ENCODE measurements at places on chromosomes 7 and 10. TPM values are rescaled to one million over a fixed set of nuclear protein-coding genes. Genes with fewer than 3 reads are reported as not detected.

DNA sequence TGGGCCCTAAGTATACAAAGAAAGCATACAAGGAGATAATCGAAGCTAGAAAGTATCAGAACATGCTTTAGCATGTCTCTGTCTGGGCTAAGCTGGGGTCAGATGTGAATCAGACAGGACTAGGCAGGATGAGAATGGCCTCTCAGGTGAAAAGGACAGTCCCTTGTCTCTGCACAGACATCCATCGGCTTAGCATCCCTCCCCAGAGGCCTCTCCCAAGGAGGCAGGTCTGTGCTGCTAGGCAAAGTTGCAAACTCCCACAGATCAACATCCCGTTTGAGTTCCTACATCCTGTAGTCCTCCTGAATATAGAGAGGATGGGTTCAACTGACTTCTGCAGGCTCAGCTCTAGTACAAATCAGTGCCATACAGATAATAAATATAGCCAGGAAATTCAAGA lies 24.5 kb downstream of the CHST15 start:
- H3K27me3 ChIP-seq, result no peaks in the 10 kb centered on the region
- DNase-seq, result no peak
- H3K4me1 ChIP-seq, result peaks cover 3% of the 10 kb centered on the region
- H3K36me3 ChIP-seq, result no peaks in the 10 kb centered on the region

DNA sequence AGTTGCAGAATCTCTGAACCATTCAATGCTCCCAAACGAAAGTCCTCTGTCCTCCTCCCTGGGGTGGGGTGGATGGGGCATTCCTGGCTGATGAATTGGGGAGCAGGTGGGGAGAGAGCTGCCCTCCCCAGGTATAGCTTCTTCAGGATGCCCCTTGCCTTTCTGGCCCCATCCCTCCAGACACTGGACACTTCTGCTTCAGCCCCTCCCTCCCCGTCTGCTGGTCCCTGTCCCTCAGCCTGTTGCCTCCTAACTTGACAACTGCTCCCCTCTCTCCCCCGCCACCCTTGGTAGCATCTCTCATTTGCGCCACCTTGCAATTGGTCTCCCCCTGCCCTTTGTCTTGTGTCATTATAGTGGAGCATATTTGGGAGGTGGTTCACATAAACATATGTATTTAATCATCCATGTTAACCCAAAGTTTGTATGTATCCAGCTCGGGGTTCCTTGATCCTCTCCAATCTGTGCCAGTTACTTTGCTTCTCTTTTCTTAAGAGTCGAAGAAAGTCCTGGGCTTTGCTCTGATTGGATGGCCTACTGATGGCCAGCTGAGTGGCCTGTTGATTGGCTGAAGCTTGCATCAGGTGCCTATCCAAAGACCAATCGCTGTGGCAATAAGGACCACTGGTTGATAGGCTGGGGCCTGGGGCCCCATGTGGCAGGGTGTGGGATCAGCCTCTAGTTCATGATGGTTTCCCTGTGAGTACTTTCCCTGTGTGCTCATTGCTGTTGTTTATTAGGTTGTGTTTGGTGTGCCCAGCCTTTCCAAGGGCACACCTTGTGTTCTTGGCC lies 4.0 kb upstream of the GCK start:
- no peak overlapping the region for H3K27ac ChIP-seq
- DNase-seq, result no peak
- no peaks in the 10 kb centered on the region for H3K4me1 ChIP-seq
- H3K27me3 ChIP-seq, result peaks cover 4% of the 10 kb centered on the region
- no peaks in the 10 kb centered on the region for H3K36me3 ChIP-seq

- no peaks in the 10 kb centered on the region for H3K36me3 ChIP-seq
- DNase-seq, result no peak
- H3K4me1 ChIP-seq, result no peaks in the 10 kb centered on the region
- no peaks in the 10 kb centered on the region for H3K27me3 ChIP-seq
Measured at GRCh38 chr7:77245015-77245755, 45.6 kb upstream of the FGL2 start.

BICC1 gene
- 2.9 TPM for total RNA-seq

ANTXRL gene
- not detected for total RNA-seq

DNA sequence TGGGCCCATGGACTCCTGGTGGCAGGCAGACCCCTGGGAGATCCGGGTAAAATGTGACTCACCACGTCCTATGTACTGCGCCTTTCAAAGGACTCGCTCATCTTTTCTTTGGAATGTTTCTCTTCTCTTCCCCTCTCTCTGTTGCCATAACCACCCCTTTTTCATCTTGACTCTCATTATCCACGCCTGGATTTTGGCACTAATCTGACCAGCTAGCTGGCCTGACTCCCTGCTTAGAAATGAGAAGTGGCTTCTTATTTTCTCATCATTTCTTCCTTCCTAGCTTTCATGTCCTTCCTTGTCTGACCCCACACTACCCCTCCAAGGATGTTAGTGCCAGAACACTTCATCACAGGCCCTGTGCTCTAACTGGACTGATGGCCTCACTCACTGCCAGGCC lies 98.0 kb upstream of the FAM171A1 start:
- no peaks in the 10 kb centered on the region for H3K27me3 ChIP-seq
- no peak for DNase-seq
- no peaks in the 10 kb centered on the region for H3K4me1 ChIP-seq
- H3K4me3 ChIP-seq, result no peak overlapping the region
- no peaks in the 10 kb centered on the region for H3K36me3 ChIP-seq
